ENCODE measurements at places on chromosomes 2 and 18. TPM values are rescaled to one million over a fixed set of nuclear protein-coding genes. Genes with fewer than 3 reads are reported as not detected.

DNA sequence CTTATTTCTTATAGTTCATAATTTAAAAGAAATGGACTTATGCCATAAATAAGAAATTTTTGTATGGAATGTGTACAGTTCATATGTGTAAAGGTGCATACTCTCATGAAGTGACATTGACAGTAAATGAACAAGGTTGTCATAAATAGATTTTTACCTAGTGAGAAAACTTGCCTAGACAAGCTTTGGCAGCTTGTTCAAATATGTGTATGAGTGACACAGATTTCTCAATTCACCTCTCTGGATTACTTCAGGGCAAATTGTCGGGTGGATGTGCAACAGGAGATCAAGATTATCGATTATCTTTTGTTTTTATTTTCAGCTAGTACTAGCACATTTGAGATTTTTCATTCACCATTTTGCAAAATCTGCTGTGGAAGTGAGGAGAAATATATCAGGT lies 758.1 kb upstream of the ACVR2A start:
- no peaks in the 10 kb centered on the region for H3K36me3 ChIP-seq
- DNase-seq, result no peak

- H3K27ac ChIP-seq, result no peak overlapping the region
- H3K27me3 ChIP-seq, result peaks cover 12% of the 10 kb centered on the region
- H3K36me3 ChIP-seq, result no peaks in the 10 kb centered on the region
- DNase-seq, result no peak
Observed at GRCh38 chr2:205849136-205849535, 166.8 kb downstream of the NRP2 start.

Gene IL1B
- total RNA-seq, result not detected

- H3K27ac ChIP-seq, result peak overlapping the region; percentile 61
- H3K4me1 ChIP-seq, result peaks cover 7% of the 10 kb centered on the region
- no peak overlapping the region for H3K4me3 ChIP-seq
- peak; percentile 61 for DNase-seq
Observed at GRCh38 chr2:230582851-230583283, 129.8 kb upstream of the CAB39 start.

Data from astrocyte (in vitro differentiated cells and primary cell).